NCI-H1417 treated with DMSO at 0.1 percent for 48 hours (cell line): ENCODE measurements at places on chromosomes 13 and 19.

- no peak for DNase-seq
Observed at GRCh38 chr19:46963093-46963734, 56.4 kb upstream of the NPAS1 start.

- no peak for DNase-seq
Observed at GRCh38 chr13:71786875-71787274, 80.1 kb downstream of the DACH1 start.

- no peak for DNase-seq
Observed at GRCh38 chr19:13929340-13929739, 8.9 kb downstream of the PODNL1 start.

DNA sequence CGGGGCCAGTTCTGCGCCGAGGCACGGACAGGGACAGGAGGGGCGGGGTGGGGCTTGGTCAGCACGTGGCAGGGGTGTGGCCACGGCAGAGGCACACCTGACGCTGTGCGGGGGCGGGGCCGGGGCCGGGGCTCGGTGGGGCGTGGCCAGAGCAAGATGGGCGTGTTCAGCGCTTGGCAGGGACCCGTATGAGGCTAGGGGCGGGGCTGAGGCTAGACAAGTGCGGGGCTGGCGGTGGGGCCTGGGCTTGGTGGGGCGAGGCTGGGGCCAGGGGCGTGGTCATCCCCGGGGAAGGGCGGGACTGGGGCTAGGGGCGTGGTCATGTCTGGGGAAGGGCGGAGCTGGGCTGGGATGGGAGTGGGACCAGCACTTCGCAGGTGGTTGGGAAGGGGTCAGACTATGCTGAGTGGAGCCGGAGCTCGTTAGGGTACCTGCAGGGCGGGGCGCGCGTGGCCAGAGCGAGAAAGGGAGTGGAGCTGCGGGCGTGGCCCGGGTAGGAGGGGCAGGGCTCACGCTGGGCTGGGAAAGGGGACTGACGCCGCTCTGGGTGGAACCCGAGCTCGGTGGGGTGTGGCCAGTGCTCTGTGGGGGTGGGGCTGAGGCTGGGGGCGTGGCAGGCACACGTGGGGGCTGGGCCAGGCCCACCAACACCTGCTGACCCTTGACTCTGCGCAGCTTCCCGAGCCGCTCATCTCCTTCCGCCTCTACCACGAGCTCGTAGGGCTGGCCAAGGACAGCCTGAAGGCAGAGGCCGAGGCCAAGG, 12.8 kb downstream of the POLR2E start:
- peak; percentile 93 for DNase-seq

DNA sequence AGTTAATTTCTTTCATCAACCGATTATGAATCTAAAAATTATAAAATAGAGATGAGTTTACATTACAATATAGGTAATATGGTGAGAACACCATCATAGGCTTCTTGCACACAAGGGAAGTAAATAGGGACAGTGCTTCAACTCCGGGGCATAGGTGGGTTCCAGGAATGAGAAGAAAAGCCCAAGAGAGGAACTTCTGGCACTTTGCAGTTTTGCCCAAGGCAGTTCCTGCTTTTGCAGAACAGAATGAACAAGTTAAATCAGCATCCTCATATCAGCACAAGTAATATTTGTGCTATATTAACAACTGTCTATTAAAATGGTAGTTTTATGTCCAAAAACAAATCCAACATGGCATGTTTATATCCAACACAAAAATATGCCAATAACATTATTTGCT, 60.1 kb downstream of the DACH1 start:
- DNase-seq, result no peak

GRCh38 chr13:25752957-25753551, 298.8 kb downstream of the SHISA2 start:
- no peak for DNase-seq

DNA sequence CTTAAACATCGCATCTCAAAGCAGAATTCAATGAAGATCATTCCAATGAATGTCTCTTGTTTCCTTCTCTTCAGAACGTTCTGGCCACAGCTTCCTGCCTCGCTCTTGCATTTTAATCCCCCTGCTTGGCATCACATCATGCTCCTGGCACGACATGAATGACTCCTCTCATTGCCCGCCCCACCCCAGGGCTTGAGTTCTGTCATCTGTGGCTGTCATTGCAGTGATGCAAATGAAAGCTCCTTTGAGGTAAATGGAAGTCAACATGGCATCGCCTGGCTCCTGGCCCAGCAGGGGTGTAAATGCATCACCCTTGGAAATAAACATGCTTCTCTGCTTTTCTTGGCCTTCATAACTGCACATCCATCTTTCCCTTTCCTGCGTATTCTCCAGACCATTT, 48.6 kb downstream of the SCEL start:
- no peak for DNase-seq

DNA sequence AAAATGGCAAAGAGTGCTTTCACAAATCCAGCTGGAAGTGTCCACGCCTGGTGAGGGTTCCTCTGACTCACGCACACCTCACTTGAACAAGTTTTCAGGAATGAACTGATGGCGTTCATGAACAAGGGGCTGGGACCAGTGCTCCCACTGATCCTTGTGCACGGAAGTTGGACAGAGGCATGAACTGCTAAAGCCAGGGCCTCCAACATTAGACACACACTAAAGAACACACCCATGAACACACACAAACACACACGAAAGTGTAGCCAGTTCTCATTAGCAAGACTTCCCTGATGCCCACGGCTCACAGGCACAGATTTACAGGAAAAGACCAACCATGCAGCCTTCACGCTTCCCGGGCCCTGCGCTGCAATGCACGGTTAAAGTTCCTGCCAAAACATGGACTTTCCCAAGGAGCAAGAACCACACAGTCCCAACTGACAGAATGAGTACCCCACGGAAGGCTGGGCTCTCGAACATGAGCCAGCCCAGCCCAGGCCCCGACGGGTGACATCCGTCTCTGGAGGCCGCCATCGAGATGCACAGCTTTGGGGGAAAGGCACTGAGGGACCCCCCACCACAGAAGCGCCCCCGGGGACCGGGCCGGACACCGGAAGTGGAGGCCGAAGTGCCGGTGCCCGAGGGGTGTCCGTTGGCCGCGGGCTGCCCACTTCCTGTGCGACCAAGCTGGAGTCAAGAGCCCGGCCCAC, 808 bp downstream of the DNMT1 start:
- DNase-seq, result no peak

DNA sequence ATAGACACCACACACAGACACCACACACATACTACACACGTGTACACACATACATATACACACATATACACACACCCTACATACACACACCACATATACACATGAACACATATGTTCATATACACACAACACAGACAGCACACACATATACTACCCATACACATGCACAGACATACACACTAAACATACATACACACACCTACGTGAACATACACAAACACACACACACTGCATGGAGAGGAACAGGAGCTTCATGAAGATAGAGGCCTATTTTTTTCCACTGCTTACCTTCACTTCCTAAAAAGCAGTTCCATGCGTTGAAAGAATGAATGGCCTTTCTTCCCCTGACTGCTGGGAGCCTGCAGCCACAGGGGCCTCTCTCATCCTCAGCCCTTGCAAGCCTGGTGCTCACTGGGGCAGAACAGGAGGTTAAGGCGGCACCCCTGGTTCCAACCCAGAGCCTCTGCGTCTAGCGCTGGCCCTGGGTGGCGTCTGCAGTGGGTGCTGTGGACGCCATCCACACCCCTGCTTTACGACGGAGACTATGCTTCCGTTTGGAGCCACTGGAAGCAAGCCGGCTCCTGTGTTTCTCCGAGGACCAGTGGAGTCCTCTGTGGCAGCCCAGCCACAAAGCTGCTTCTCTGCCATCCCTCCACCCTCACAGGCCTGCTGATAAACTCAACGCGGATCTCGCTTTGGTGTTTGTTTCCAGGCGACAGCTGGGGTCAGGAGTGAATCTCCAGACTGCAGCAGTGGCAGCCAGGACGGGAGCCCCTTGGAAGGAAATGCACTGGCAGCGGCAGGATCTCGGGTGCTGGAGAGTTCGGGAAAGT, 1.9 kb upstream of the RASA3 start:
- DNase-seq, result no peak

GRCh38 chr19:47897861-47898260, 11.7 kb upstream of the SULT2A1 start:
- no peak for DNase-seq

DNA sequence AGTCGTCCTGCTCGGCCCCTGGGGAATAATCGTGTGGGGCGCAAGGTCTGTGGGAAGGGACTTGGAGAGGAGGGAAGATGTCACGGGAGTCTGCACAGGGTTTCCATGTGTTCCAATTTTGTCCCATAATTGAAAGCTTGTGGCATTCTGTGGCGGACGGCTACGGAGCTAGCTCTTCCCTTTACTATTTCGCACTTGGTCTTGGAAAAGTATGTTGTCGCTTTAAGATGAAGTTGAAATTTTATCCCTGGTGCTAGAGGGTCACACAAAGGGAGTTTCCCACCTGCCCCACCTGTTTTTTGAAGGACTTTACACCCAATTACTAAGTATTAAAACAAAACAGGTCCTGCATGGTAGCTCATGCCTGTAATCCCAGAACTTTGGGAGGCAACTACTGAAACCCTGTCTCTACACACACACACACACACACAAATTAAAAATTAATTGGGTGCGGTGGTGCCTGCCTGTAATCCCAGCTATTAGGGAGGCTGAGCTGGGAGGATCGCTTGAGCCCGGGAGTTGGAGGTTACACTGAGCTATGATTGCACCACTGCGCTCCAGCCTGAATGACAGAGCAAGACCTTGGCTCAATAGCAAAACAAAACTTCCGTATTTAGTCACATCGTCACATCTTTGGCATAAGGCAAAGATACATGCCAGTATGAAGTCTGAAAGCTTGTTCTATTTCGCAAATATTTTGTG, 967 bp upstream of the TPT1 start:
- no peak for DNase-seq

- no peak for DNase-seq
Observed at GRCh38 chr13:30974350-30974749, 41.9 kb downstream of the TEX26 start.

DNA sequence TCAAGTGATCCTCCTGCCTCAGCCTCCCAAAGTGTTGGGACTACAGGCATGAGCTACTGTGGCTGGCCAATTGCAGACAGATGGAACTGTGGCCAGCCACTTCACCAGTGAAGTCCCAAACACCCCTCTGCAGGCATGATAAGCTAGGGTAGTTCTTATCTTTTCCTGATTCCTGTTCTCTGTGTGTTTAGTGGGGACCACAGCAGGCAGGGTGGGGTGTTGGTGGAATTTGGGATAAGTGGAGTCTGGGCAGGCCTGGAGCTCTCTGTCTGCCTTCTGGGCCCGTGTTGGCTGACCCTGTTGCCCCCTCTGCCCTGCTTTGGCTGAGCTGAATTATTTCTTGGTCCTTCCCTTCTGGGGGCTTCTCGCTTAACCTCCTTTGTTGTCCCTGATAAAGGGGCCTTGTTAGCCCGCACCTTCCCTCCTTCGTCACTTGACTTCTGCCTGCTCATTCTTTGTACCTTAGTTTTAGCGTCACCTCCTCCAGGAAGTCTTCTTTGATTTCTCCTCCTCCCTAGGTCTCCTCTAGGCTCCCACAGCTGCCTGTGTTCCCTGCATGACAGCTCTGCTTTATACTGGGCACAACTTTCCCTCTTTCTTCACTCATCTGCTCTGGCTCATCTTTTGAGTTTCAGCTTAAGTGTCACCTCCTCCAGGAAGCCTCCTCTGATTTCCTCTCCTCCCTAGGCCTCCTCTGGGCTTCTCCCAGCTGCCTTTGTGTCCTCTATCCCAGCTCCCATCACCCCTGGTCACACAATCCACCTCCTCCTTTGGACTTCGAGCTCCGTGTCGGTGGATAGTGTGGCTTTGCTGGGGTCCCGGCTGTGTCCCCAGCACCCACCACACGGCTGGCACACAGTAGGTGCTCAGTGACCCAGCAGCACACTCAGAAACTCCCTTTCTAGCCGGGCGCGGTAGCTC, 1.7 kb upstream of the NCLN start:
- DNase-seq, result no peak

GRCh38 chr19:38333245-38333644, 2.4 kb upstream of the CATSPERG start:
- no peak for DNase-seq

- no peak for DNase-seq
Observed at GRCh38 chr13:114198556-114198955, 19.5 kb downstream of the CFAP97D2 start.

- DNase-seq, result no peak
Observed at GRCh38 chr19:19594381-19594780, 24.1 kb downstream of the PBX4 start.

DNA sequence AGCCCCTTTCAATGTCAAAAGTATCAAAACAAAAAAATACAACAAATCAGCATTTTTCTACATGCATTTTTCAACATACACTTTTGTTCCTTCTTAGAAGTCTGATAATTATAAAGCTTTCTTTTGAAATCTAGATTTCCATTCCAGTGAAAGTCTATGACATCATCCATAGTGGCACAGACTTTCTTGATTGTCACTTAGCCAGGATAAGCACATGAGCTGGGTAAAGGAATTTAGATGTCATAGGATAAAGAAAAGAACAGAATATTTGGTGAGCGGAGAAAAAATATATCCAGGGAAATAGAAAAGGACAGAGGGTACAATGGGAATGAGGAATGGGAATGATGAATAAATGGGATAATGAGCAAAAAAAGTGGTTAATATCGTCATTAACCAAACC, 15.1 kb upstream of the TRPC4 start:
- DNase-seq, result no peak

DNA sequence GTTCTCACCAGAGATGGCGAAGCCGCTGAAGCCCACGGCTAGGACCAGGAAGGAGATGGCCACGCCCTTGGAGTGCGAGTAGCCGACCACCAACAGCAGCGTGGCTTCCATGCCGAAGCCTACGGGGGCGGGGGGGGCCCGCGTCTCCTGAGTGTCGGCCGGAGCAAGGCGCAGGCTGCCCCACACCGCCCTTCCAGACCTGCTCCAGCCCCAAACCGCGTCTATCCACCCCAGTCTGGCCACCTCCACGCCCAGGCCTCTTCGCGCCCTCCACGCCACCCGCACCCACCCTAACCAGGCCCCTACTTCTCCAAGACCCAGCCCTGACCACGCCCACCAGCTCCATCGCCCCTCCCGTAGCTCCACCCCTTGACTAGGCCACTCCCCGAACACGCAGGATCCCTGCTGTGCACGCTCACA, 6.2 kb downstream of the GFY start:
- DNase-seq, result no peak

- DNase-seq, result no peak
Observed at GRCh38 chr13:90872491-90873025, 474.9 kb upstream of the MIR17HG start.

DNA sequence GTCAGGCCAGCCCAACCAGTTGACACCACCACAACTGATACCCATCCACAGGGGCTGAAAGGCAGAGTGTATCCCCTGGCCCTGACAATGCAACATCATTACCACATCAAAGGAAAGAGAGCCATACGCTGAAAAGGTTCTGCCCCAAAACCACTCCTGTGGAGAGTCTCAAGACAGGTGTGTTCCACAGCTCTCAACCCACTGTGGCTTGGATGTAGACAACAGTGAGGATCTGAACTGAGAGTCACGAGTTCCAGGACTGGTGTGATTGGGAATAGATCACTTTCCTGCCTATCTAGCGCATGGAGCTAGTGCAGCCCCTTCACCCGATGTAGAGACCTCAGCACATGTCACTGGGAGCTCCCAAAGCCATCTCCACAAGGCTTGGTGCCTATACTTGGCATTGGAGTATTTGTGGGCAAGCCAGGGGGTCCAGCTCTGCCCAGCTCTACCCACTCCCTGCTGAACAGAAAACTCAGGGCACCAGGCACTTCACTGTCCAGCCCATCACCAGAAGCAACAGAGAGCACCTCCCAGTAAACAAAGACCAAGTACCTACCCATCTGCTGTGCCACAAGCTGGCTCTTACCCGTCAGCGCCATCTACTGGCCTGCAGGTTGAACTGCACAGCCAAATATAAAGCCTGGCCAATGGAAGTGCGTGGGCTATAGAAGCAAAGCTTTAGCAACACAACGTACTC, 579.5 kb downstream of the UQCRFS1 start:
- DNase-seq, result no peak

- no peak for DNase-seq
Observed at GRCh38 chr13:25501231-25501630, 129.5 kb downstream of the ATP8A2 start.
